ENCODE measurements at places on chromosomes 7 and 10. TPM values are rescaled to one million over a fixed set of nuclear protein-coding genes. Genes with fewer than 3 reads are reported as not detected.

The RELN gene
- 0.92 TPM for total RNA-seq

The PAPOLB gene
- total RNA-seq = not detected

The C10orf53 gene
- not detected for total RNA-seq

The GPR158 gene
- not detected for total RNA-seq

The AGAP9 gene
- 2.5 TPM for total RNA-seq

The PNLIPRP3 gene
- not detected for total RNA-seq

The IFIT1B gene
- total RNA-seq = not detected

The SFTPA1 gene
- not detected for total RNA-seq

The PRKCQ gene
- 0.59 TPM for total RNA-seq

The SPAM1 gene
- total RNA-seq = not detected

The ANKRD61 gene
- total RNA-seq = not detected

The ORC5 gene
- 6.4 TPM for total RNA-seq

The HOGA1 gene
- total RNA-seq = 17.0 TPM

The PNLIPRP2 gene
- total RNA-seq = not detected

The LIPN gene
- not detected for total RNA-seq

The CRHR2 gene
- total RNA-seq = not detected

The CYP3A4 gene
- not detected for total RNA-seq

The POM121 gene
- total RNA-seq = 23.5 TPM

The ZNF316 gene
- 9.8 TPM for total RNA-seq

The INSYN2A gene
- 0.09 TPM for total RNA-seq

The SLC13A1 gene
- not detected for total RNA-seq

The MEOX2 gene
- total RNA-seq = 7.7 TPM

The ARHGAP22 gene
- 2.2 TPM for total RNA-seq

The SEMA4G gene
- total RNA-seq = 1.3 TPM

The GATA3 gene
- 1.8 TPM for total RNA-seq

Measured in heart right ventricle (tissue), 16 donors.